ENCODE measurements at places on chromosomes 2 and 18. TPM values are rescaled to one million over a fixed set of nuclear protein-coding genes. Genes with fewer than 3 reads are reported as not detected.

DNA sequence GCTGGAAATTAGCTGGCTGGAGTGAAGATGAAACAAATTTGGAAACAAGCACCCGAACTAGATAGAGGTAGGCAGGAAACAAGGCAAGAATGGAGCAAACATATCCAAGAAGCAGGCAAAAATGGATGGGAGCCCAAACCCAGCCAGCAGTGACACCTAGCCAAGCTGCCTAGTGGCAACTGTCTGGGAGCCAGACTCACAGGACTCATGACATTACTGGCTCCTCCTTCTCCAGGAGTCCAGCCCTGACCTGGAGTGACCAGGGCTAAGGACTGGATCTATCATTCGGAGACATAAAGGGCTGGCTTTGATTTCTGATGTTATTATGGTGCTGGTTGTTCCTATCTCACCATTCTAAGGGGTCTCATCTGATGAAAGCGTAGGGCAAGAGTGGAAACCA, 21.3 kb upstream of the ALK start:
- no peaks in the 10 kb centered on the region for H3K27me3 ChIP-seq
- H3K27ac ChIP-seq: no peak overlapping the region
- H3K4me1 ChIP-seq: no peaks in the 10 kb centered on the region
- DNase-seq: no peak
- no peak overlapping the region for H3K4me3 ChIP-seq

Gene DPP4
- 51.6 TPM for total RNA-seq

- H3K4me1 ChIP-seq: no peaks in the 10 kb centered on the region
- no peak overlapping the region for H3K4me3 ChIP-seq
- H3K27me3 ChIP-seq: no peaks in the 10 kb centered on the region
- DNase-seq: no peak
- no peak overlapping the region for H3K27ac ChIP-seq
These were observed 339.2 kb upstream of the HNRNPA3 start for GRCh38 chr2:176873403-176873802.

- H3K4me3 ChIP-seq: no peak overlapping the region
- H3K27me3 ChIP-seq: no peaks in the 10 kb centered on the region
- H3K4me1 ChIP-seq: peaks cover 12% of the 10 kb centered on the region
- no peak for DNase-seq
These were observed 28.3 kb downstream of the CDC42EP3 start for GRCh38 chr2:37642907-37643729.

- DNase-seq: no peak
- no peaks in the 10 kb centered on the region for H3K4me1 ChIP-seq
- H3K27ac ChIP-seq: no peak overlapping the region
- H3K36me3 ChIP-seq: no peaks in the 10 kb centered on the region
These were observed 31.0 kb downstream of the EIF2AK3 start for GRCh38 chr2:88596141-88596830.

DNA sequence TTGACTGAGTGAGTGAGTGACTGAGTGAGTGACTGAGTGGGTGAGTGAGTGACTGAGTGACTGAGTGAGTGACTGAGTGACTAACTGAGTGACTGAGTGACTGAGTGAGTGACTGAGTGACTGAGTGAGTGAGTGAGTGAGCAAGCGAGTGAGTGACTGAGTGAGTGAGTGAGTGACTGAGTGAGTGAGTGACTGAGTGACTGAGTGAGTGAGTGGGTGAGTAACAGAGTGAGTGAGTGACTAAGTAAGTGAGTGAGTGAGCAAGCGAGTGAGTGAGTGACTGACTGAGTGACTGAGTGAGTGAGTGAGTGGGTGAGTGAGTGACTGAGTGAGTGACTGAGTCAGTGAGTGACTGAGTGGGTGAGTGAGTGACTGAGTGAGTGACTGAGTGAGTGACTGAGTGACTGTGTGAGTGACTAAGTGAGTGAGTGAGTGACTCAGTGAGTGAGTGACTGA, 11.9 kb downstream of the MAL start:
- H3K4me1 ChIP-seq: peaks cover 9% of the 10 kb centered on the region
- no peaks in the 10 kb centered on the region for H3K36me3 ChIP-seq
- peak; percentile 54 for DNase-seq
- H3K4me3 ChIP-seq: no peak overlapping the region
- H3K27ac ChIP-seq: no peak overlapping the region

DNA sequence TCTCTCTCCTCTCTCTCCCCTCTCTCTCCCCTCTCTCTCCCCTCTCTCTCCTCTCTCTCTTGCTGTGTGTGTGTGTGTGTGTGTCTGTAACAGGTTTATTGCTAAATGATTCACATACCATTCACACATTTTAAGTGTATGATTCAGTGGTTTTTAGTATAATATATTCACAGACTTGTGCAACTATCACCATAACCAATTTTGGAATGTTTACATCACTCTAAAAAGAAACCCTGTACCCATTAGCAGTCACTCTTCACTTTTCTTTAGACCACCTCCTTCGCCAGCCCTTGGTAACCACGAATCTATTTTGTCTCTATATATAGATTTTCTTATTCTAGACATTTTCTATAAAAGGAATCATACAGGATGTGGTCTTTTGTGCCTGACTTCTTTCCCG, 11.4 kb downstream of the THNSL2 start:
- H3K4me3 ChIP-seq: no peak overlapping the region
- H3K36me3 ChIP-seq: no peaks in the 10 kb centered on the region
- no peak for DNase-seq
- H3K27me3 ChIP-seq: no peaks in the 10 kb centered on the region
- H3K4me1 ChIP-seq: no peaks in the 10 kb centered on the region

GRCh38 chr2:173432049-173432754, 77.5 kb downstream of the CDCA7 start:
- H3K36me3 ChIP-seq: no peaks in the 10 kb centered on the region
- H3K27ac ChIP-seq: no peak overlapping the region
- DNase-seq: no peak
- H3K27me3 ChIP-seq: no peaks in the 10 kb centered on the region
- H3K4me1 ChIP-seq: no peaks in the 10 kb centered on the region
- no peak overlapping the region for H3K4me3 ChIP-seq

DNA sequence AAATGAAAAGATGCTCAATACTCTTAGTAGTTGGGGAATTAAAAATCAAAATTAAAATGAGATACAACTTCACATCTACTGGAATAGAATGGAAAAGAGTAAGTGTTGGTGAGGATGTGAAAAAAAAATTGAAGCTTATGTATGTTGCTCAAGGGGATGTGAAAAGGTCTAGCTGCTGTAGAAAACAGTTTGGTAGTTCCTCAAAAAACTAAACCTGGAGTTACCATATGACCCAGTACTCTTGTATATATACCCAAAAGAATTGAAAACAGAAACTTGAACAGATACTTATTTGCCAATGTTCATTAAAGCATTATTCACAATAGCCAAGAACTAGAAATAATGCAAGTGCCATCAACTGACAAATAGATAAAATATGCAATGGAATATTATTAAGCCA, 208.4 kb downstream of the FIGN start:
- DNase-seq: no peak
- H3K27ac ChIP-seq: no peak overlapping the region
- H3K36me3 ChIP-seq: no peaks in the 10 kb centered on the region
- no peaks in the 10 kb centered on the region for H3K4me1 ChIP-seq
- H3K27me3 ChIP-seq: no peaks in the 10 kb centered on the region

- H3K27ac ChIP-seq: no peak overlapping the region
- no peaks in the 10 kb centered on the region for H3K27me3 ChIP-seq
- no peak for DNase-seq
- H3K4me3 ChIP-seq: no peak overlapping the region
These were observed 2035.3 kb upstream of the LRRTM1 start for GRCh38 chr2:82339805-82340204.

Gene SLC9A4
- 0.06 TPM for total RNA-seq

GRCh38 chr18:61261870-61262269, 71.4 kb upstream of the CDH20 start:
- H3K4me3 ChIP-seq: no peak overlapping the region
- no peak for DNase-seq
- no peak overlapping the region for H3K27ac ChIP-seq
- no peaks in the 10 kb centered on the region for H3K4me1 ChIP-seq

Gene GTF2A1L
- not detected for total RNA-seq

- no peak overlapping the region for H3K4me3 ChIP-seq
- no peaks in the 10 kb centered on the region for H3K27me3 ChIP-seq
- DNase-seq: no peak
- H3K4me1 ChIP-seq: no peaks in the 10 kb centered on the region
These were observed 8.1 kb downstream of the CYBRD1 start for GRCh38 chr2:171530378-171530777.

Gene PLB1
- total RNA-seq: 5.3 TPM

GRCh38 chr2:240138254-240138984, 2.0 kb downstream of the OTOS start:
- no peaks in the 10 kb centered on the region for H3K27me3 ChIP-seq
- H3K4me3 ChIP-seq: no peak overlapping the region
- DNase-seq: no peak
- H3K36me3 ChIP-seq: peaks cover 2% of the 10 kb centered on the region
